SJSA1 (cell line): ENCODE measurements at places on chromosomes 12 and 14. TPM values are rescaled to one million over a fixed set of nuclear protein-coding genes. Genes with fewer than 3 reads are reported as not detected.

DNA sequence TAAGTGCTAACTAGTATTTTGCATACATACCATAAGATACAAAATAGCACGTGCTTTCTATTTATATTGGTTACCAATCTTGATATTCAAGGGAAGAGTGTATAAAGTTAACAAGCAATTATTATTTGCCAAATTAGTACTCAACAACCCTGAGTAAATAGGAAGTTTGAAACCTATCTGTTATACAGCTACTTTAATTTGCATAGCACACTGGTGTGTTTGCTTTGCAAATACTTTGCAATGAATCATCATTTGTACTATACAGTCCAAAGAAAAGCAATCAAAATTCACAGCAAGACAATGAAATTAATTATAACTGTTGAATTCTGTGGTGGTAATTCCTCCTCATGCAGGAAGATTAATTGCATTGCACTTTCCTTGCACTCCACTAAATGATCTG, 469.1 kb downstream of the PRKD1 start:
- no peak for DNase-seq
- H3K27ac ChIP-seq = no peak overlapping the region
- no peaks in the 10 kb centered on the region for H3K4me1 ChIP-seq
- H3K27me3 ChIP-seq = no peaks in the 10 kb centered on the region

DNA sequence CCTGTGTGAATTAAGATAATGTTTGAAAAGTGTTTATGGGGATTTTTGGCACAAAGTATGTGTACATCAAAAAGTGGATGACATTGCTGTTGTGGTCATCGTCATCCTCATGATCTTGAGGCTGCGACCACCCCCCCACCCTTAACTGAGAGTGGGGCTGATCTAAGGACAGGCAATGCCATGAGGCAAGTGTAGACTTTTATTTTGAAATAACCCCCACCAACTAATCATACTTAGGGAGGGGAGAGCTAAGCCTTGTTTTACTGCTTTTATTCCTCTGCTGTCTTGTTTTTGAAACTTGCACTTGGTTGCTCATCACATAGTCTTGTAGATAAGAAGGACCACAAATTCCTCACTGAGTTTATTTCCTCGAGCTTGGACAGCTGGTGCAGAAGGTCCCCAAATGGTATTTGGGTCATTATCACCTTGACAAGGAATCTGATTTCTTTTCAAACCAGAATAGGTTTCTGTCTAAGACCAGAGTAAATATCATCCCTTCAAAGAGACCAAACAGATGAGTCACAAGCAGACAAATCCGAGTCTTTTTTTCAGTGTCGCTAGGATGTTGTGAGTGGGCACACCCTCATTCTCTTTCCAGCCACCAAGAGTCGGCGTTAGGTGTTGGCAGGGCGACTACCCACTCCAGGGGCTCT, 23.9 kb upstream of the SMOC1 start:
- H3K27ac ChIP-seq = no peak overlapping the region
- H3K4me3 ChIP-seq = no peak overlapping the region
- no peaks in the 10 kb centered on the region for H3K36me3 ChIP-seq
- H3K4me1 ChIP-seq = no peaks in the 10 kb centered on the region

DNA sequence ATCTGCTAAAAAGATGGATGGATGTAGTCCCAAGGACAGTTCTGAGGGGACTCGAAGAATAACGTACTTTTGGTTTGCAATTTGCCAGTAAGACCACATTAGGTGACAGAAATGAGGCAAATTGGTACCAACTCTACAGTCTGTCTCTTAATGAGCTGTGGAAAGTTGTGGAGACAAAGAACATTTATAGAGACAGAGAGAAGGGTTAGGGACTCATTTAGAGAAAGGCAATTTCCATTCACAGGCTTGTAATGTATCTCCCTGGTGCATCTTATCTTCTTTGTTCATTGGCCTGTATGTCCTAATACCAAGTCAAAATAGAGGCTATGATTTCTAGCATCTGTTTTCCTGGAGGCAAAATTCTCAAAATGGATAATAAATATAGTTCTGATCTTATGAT, 177.5 kb downstream of the ANO4 start:
- no peaks in the 10 kb centered on the region for H3K4me1 ChIP-seq
- no peak overlapping the region for H3K4me3 ChIP-seq
- H3K27ac ChIP-seq = no peak overlapping the region
- no peaks in the 10 kb centered on the region for H3K36me3 ChIP-seq
- no peak for DNase-seq
- H3K27me3 ChIP-seq = no peaks in the 10 kb centered on the region; the same call in 1 of the 2 replicates

DNA sequence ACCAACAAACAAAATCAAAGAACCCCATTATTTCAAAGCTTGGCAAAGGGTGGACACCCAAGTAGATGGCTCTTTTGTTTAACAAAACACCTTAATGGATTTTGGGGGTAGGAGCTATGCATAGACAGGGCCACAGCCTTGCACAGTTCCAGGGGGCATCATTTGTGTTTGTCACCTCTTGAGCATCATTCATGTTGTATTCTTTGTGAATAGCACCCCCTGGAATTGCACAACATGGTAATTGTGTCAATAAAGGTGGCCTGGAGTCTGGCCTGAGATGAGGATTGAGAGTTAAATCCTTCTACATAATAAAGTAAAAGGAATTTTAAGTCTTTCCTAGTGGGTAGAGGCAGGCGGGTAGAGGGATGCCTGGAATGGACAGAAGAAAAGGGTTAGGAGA, 3.3 kb upstream of the FRS2 start:
- H3K36me3 ChIP-seq = peaks cover 6% of the 10 kb centered on the region; the same call in 1 of the 2 replicates
- H3K4me1 ChIP-seq = peaks cover 6% of the 10 kb centered on the region
- H3K27me3 ChIP-seq = 0 out of 2 replicates have a peak, but pooled peaks cover 2% of the 10 kb centered on the region
- DNase-seq = no peak
- no peak overlapping the region for H3K4me3 ChIP-seq
- H3K27ac ChIP-seq = no peak overlapping the region

GRCh38 chr12:118375348-118375747, 1.0 kb upstream of the SUDS3 start:
- no peak overlapping the region for H3K4me3 ChIP-seq
- DNase-seq = no peak
- H3K36me3 ChIP-seq = peaks cover 27% of the 10 kb centered on the region
- no peak overlapping the region for H3K27ac ChIP-seq
- peaks cover 14% of the 10 kb centered on the region; the same call in 1 of the 2 replicates for H3K4me1 ChIP-seq

Gene A2M
- total RNA-seq = 0.50 and 0.55 TPM in 2 replicates

- no peaks in the 10 kb centered on the region for H3K4me1 ChIP-seq
- no peaks in the 10 kb centered on the region for H3K36me3 ChIP-seq
- no peak for DNase-seq
- H3K4me3 ChIP-seq = no peak overlapping the region
- no peak overlapping the region for H3K27ac ChIP-seq
Observed at GRCh38 chr14:36925094-36925493, 247.3 kb downstream of the SLC25A21 start.

- H3K27me3 ChIP-seq = no peaks in the 10 kb centered on the region
- DNase-seq = no peak
- no peak overlapping the region for H3K4me3 ChIP-seq
- no peaks in the 10 kb centered on the region for H3K36me3 ChIP-seq
- peaks cover 27% of the 10 kb centered on the region for H3K4me1 ChIP-seq
Observed at GRCh38 chr12:12216349-12217017, 50.4 kb downstream of the LRP6 start.

Gene ADGRD1
- total RNA-seq = 1.0 TPM in 1 of 2 replicates, not detected in the other

GRCh38 chr12:103712216-103712615, 125.1 kb downstream of the STAB2 start:
- no peak for DNase-seq
- no peaks in the 10 kb centered on the region for H3K4me1 ChIP-seq
- no peaks in the 10 kb centered on the region; the same call in 1 of the 2 replicates for H3K27me3 ChIP-seq
- no peaks in the 10 kb centered on the region for H3K36me3 ChIP-seq

DNA sequence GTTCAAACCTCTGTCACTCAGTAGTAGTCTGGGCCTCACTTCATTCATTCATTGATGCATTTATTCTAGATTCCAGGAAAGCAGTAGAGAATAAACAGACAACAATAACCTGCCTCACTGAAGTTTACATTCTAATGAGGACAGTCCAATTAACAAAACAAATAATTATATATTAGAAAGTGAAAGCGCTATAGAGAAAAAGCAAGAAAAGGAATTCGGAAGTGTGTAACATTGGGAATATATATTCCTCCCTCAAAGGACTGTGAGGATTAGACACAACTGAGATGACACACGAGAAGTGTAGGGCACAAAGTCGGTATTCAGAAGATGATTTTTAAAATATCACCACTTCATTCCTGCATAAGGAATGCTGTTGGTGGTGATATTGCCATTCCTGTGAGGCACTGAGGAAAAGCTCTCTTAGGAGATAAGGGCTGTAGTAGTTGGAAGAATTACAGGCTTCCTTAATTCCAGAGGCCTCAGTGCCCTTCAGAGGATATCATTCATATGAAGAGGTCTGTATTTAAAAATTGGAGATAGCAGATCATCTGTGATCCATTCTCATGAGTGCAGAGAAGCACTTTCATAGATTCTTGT, 3.9 kb upstream of the DUSP6 start:
- no peaks in the 10 kb centered on the region for H3K27me3 ChIP-seq
- no peak overlapping the region for H3K27ac ChIP-seq
- peaks cover 19% of the 10 kb centered on the region for H3K36me3 ChIP-seq
- H3K4me3 ChIP-seq = no peak overlapping the region
- H3K4me1 ChIP-seq = peaks cover 14% of the 10 kb centered on the region
